Trophoblast cell (in vitro differentiated cells and primary cell): ENCODE measurements at places on chromosomes 11 and 22.

GRCh38 chr11:67275606-67276409, 9.5 kb downstream of the GRK2 start:
- DNase-seq, result no peak

- no peak for DNase-seq
Measured at GRCh38 chr11:41943656-41944055, 484.2 kb upstream of the LRRC4C start.

- no peak for DNase-seq
Measured at GRCh38 chr11:2681408-2682145, 18.2 kb downstream of the KCNQ1OT1 start.

- DNase-seq, result no peak
Measured at GRCh38 chr11:10911907-10912306, 54.1 kb upstream of the ZBED5 start.

- no peak for DNase-seq
Measured at GRCh38 chr22:30178181-30179126, 68.1 kb downstream of the LIF start.

DNA sequence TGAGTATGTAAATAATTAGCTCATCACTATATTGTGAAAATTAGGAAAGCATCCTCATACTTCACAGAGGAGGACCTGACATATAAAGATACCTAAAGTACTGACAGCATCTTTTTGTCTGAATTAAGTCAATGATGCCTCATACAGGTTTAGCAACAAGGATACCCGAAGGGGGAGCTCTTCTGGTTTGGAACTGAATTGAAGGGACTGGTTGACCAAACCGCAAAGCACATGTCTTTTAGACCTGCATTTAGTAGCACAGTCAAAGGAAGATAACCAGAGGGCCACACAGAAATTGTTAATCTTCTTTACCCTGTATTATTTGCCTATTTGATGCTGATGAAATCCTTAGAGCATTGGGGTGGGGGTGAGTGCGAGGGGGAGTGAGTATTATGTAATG, 12.9 kb upstream of the WT1 start:
- peak; percentile 46 for DNase-seq

DNA sequence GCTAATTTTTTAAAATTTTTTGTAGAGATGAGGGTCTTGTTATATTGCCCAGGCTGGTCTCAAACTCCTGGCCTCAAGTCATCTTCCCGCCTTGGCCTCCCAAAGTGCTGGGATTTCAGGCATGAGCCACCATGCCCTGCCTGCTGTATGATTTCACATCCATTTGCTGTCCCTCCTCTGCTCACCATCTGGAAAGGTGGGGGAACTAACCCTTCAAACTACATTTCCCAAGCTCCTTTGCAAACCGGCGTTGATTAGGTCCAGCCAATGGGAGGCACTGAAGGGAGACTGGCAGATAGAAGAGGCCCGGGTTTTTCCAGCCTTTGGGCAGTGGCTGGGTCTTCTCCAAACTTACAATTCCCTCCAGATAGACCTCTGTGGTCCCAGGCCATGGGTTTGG, 19.3 kb downstream of the RFPL1 start:
- peak; percentile 41 for DNase-seq

- DNase-seq, result no peak
Measured at GRCh38 chr22:30240541-30241417, 5.8 kb downstream of the LIF start.

GRCh38 chr22:35258191-35258988, 1.1 kb downstream of the HMGXB4 start:
- DNase-seq, result peak; percentile 7

GRCh38 chr22:40240160-40240559, 62.4 kb downstream of the TNRC6B start:
- DNase-seq, result no peak

DNA sequence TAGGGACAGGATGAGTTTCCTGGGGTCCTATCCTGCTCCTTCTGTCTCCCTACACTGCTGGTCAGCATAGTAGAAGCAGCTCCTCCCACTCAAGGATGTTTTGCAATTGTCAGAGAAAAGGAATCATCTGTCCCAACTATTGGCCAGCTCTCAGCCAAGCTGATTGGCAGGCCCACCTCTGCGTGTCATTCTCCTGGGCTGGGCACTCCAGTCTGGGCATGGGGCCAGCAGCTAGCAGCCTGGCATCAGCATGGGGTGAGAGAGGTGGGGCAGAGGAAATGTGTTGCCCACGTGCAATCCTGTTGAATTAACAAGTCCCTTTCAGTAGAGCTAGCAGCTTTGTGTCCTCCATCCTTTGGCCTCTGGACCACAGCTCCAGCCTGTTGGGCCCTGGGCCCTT, 14.1 kb downstream of the ANKK1 start:
- DNase-seq, result no peak

GRCh38 chr11:47271961-47272661, 2.2 kb downstream of the MADD start:
- DNase-seq, result no peak

GRCh38 chr11:34415538-34415937, 23.2 kb upstream of the CAT start:
- no peak for DNase-seq

GRCh38 chr11:14422052-14422813, 63.2 kb upstream of the RRAS2 start:
- peak; percentile 95 for DNase-seq

DNA sequence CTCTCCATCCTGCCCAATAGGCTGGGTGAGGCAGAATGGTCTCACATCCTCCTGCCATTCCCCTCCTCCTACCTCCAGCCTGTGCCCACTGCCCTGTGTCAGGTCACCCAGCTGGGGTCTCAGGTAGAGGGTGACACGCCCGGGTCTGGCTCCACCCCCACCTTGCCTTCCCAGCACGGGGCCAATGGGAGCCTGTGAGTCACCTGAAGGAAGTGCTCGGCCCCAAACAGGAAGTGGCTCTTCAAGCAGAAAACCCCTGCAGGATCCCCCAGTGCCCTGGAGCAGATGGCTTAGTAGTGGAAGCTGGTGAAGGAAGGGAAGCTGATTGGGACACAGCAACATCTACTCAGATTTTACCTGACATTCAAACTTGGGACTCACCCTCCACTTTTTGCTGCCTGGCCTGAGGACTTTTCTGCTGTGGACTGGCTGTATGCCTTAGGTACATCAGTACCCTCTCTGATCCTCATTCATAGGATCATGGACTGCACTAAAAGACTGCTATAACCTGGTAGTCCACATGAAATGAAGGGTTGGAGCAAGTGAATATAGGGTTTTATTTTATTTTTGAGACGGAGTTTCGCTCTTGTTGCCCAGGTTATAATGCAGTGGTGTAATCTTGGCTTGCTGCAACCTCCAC, 33.4 kb downstream of the GDPD5 start:
- DNase-seq, result no peak

- DNase-seq, result no peak
Measured at GRCh38 chr22:41062146-41062545, 30.2 kb upstream of the EP300 start.

DNA sequence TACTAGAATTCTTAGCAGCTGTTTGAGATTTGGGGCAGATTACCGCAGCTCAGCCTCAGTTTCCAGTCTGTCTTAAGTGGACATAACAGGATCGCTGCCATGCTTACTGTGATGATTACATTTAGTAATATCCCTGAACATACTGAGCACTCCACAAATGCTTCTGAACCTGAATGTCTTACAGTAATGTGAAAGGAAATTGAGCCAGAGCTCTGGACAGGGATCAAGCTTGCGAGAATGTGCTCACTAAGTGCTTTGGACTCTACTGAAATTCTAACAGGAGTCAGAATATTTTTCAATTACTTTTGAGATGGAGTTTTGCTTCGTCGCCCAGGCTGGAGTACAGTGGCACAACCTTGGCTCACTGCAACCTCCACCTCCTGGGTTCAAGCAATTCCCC, 118.6 kb upstream of the RASSF10 start:
- no peak for DNase-seq

- no peak for DNase-seq
Measured at GRCh38 chr11:394858-395655, 1.0 kb downstream of the PKP3 start.

- peak; percentile 42 for DNase-seq
Measured at GRCh38 chr11:63666874-63667273, 4.3 kb downstream of the ATL3 start.

GRCh38 chr11:34823197-34823596, 93.0 kb downstream of the APIP start:
- no peak for DNase-seq

DNA sequence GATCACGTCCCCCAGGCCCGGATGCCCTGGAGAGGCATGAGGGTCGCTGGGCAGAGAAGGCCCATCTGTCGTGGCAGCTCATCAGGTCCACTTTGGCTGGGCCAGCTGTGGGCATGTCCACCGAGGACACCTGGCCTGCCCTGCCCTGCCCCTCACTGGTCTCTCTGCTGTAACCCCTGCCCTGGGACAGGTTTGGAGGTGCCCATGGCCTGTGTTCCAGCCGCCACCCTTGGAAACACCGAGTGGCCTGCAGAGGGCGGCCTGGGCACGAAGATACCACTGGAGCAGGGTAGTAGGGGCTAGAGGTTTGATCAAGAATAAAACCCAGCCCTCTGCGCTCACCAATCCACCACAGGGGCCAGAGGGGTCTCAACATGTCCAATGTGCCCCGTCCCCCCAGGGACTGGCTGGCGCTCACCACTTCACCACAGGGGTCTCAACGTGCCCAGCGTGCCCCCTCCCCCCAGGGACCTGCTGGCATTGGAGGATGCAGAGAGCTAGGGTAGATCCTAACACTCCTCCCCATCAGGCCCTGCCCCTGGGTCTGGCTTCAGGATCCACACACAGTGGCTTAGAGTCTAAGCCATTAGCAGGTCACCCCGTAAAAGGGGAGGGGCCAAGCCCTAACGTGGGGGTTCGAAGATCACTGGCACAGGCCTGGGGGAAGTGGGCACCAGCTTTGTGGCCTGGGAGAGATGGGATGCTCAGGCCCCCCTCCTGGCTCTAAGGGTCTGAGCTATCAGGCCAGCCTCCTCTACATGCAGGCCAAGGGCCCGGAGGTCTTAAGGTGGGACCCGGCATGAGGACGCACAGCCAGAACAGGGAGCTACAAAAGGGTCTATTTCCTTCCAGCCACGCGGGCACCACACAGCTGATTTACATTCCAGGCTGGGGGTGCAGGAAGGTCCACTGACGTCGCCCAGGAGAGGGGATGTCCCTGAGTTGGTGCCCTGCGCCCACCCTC, 1.3 kb upstream of the HDAC10 start:
- DNase-seq, result no peak

DNA sequence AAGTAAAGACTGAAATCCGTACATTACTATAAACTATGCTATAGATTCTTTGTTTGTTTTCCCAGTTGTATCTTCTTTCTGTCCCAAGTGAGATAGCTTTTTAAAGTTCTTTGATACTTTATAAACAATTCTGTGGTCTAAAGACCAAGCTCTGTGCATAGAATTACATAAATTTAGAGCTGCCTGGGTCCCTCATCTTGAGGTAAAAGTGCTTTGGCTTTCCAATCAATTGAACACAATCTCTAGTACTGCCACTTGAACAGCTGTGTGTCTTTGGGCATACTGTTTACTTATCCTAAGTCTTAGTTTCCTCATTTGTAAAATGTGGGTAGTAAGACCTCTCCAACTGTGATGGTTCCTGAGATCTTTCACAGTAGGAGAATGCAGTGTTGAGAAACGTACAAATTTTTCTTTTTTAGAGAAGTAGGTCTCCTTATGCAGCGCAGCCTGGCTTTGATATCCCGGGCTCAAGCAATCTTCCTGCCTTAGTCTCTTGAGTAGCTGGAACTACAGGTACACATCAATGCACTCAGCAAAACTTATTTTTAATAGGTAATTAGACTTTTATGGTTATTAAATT, 2.5 kb upstream of the EED start:
- DNase-seq, result no peak

DNA sequence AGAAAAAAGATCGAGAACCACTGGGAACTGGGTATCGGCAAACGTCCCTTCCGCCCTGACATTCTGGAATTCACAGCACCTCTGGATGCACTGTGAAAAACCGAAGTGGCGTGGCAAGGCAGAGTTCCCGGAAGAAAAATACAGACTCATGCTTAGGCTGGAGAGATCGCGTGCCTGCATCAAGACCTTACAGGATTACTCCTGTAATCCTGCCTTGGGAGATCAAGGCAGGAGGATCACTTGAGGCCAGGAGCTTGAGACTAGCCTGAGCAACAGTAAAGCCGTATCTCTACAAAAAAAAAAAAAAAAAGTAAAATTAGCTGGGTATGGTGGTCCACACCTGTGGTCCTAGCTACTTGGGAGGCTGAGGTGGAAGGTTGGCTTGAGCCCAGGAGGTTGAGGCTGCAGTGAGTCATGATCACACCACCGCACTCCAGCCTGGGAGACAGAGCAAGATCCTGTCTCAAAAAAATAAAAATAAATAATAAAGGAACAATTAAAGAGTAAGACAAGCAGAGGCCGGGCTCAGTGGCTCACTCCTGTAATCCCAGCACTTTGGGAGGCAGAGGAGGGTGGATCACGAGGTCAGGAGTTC, 19.9 kb upstream of the TEF start:
- no peak for DNase-seq

GRCh38 chr11:70144262-70144661, 58.8 kb upstream of the FADD start:
- no peak for DNase-seq

DNA sequence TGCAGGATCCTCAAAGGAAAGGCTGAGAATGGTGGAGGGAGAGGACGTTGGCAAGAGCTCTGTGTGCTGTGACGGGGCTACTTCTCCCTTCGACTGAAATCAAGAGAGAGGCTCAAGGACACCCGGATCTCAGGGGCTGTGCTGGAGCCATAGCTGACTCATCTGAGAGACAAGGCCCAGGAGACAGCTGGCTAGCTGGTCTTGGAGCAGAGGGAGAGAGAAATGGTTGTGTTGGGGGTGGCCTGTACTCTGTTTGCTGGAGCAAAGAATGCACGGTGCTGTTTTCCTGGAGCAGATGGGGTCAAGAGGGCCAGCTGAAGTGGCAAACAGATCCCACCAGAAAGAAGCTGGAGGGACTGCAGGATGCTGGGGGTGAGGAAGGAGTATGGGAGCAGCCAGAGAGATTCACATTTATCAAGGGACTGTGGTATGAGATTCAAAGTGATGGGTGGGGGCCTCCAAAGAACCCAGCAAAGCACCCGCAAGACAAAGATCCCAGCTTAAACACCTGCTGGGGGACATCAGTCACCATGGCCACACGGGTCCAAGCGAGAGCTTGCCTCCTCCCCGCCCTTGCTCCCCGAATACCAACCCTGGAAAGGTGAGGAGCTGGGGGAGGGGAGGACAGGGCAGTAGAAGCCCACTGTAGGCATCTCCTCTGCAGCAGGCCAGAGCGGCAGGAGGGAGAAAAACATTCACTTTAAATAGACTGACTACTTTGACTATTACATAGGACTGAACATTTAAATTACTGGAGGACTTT, 40.8 kb downstream of the MAP6 start:
- DNase-seq, result no peak

- DNase-seq, result no peak
Measured at GRCh38 chr11:48116437-48117228, 100.0 kb upstream of the OR4B1 start.

GRCh38 chr11:105991888-105992287, 30.2 kb downstream of the MSANTD4 start:
- no peak for DNase-seq

GRCh38 chr11:22787551-22788162, 41.9 kb downstream of the SVIP start:
- peak; percentile 62 for DNase-seq
